H4 (cell line): ENCODE measurements at places on chromosomes 6 and 20. TPM values are rescaled to one million over a fixed set of nuclear protein-coding genes. Genes with fewer than 3 reads are reported as not detected.

GRCh38 chr20:39474879-39475278 lies 512.7 kb downstream of the DHX35 start:
- DNase-seq: no peak

GRCh38 chr6:167695831-167696230 lies 130.9 kb upstream of the AFDN start:
- no peak for DNase-seq

DNA sequence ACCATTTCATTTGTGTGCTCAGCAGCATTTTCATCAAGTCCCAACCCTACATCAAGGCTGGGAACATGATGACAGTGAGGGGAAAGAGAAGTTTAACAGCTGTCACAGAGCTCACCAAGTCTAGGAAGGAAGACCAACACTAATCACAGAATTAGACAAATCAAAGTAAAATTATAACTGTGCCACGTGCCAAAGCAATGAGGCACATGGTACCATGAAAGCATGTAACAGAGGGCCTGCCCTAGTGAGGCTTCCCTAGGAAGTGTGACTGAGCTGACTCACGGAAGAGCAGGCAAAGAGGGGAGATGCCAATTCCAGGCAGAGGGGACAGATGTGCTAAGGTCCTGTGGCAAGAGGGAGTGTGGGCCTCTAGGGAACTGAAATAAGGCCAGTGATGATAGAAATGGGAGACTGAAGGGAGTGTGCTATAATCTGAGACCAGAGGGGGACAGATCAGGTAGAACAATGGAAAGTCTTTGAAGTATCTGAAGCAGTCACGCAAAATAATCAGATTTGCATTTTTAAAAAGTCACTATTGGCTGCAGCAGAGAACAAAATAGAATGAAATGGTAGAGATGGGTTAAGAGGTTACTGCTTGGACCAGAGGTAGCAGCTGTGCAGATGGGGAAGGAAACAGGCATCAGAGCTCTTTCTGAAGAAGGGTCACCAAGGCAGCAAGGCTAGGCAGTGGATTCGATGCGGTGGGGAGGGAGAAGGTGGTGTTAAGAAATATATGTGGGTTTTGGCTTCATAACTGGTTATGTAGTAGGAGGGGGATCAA lies 86.8 kb downstream of the GPR6 start:
- no peak for DNase-seq

GRCh38 chr6:37972994-37973757 lies 153.6 kb downstream of the ZFAND3 start:
- DNase-seq: no peak

DNA sequence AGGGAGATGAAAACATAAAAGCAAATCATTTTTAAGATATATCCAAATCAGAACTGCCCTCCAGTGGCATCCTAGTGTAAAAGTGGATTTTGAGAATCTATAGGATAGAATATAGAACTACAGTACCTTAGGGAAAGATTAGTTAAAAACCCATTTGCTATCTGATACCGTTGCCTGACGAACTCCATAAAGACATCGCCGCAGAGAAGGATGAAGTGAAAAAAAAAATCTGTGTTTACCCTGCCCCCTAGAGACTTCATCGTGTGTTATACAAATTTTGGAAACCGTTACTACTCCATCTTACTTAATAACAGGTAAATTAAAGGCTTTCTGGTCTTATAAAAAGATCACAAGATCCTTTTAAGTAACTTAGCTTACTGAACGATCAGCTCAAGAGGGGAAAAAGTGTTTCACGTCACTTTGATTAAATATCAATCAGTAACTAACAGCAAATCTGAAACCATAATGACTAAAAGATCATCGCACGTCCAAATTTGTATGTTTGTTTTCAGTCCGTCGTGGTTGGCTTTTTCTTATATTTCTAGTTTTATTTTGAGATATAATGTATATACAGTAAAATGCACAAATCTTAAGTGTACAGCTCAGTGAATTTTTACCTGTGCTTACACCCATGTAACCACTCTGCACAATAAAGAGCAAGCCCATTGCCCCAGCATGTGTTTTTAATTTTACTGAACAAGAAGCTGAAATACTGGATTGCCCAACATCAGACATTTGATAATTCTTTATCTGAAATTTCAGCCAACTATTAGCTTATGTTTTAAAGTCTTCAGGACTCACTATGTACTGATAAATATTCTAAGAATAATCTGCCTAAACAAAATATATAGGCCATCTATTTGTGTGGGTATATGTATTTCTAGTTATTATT lies 881 bp upstream of the MCM3 start:
- DNase-seq: no peak

GRCh38 chr6:44151348-44152108 lies 7.1 kb upstream of the CAPN11 start:
- no peak for DNase-seq

DNA sequence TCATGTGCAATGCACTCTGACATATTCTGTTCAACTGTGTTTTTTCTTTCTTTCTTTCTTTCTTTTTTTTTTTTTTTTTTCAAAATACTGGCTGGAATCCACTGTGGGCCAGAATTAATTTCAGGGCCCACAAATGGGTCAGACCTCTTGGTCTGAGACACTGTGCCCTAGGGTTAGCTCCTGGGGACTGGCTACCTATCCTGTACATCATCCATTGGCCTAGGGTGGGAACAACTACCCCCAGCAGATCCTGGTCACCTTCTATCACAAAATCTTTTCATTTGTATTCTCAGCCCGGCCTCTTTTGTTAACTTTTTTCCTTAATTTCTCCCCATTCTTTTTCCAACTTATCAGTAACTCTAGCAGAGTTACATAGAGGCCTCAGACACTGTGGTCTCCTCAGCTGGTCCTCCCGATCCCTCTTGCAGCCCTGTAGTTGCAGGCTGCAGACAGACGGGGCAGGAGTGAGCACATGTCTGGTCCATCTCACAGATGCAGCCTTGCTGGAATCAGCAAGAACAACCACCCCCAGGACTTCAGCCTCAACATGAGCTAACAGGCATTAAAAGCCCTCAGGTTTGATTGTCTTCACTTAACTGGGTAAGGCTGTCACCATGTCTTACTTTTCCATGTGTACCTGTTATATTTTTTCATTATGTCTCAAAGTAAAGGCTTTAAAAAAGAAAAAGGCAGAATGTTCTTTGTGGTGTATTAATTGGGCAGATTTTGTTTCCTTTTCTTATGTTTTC lies 41.3 kb downstream of the TXLNB start:
- DNase-seq: peak; percentile 34

GRCh38 chr6:65202738-65203137 lies 504.3 kb downstream of the EYS start:
- DNase-seq: no peak

GRCh38 chr20:44600758-44601201 lies 18.4 kb downstream of the PKIG start:
- DNase-seq: no peak

DNA sequence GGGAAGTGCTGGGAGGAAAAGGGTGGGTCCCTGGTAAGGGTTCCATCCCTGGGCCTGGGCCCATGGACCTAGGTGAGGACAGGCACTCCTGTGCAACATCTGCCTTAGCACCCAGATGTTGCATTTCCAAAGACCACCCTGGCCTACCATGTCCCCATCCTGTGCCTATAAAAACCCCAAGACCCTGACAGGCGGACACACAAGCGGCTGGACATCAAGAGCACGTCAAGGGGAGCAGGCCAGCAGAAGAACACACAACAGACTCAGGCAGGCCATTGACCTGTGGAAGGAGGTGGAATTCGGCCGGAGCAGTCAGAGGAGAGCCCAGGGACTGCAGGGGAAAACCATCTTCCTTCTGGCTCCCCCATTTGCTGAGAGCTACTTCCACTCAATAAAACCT lies 937.8 kb upstream of the MANEA start:
- no peak for DNase-seq

Gene CST5
- total RNA-seq: not detected in 2 replicates

Gene XKR7
- total RNA-seq: not detected in 2 replicates

Gene B3GALT4
- total RNA-seq: not detected in 2 replicates
